Calu3 (cell line): ENCODE measurements at places on chromosomes 1 and 21. TPM values are rescaled to one million over a fixed set of nuclear protein-coding genes. Genes with fewer than 3 reads are reported as not detected.

- no peaks in the 10 kb centered on the region for H3K36me3 ChIP-seq
- no peaks in the 10 kb centered on the region for H3K27me3 ChIP-seq
- no peaks in the 10 kb centered on the region for H3K4me1 ChIP-seq
Observed at GRCh38 chr1:5338466-5338865, 653.8 kb downstream of the NPHP4 start.

Gene FCGR1A
- not detected in 2 replicates for total RNA-seq

- H3K27ac ChIP-seq = no peak overlapping the region
- H3K27me3 ChIP-seq = peaks cover 48% of the 10 kb centered on the region
- no peaks in the 10 kb centered on the region for H3K36me3 ChIP-seq
- DNase-seq = peak; percentile 61
Observed at GRCh38 chr1:9196129-9197040, 38.2 kb upstream of the H6PD start.

Gene NPHS2
- not detected in 2 replicates for total RNA-seq

GRCh38 chr1:30407865-30408580, 315.4 kb downstream of the MATN1 start:
- H3K4me3 ChIP-seq = no peak overlapping the region
- DNase-seq = no peak
- no peaks in the 10 kb centered on the region for H3K4me1 ChIP-seq
- H3K27ac ChIP-seq = no peak overlapping the region
- peaks cover 100% of the 10 kb centered on the region for H3K27me3 ChIP-seq

Gene S100A14
- 74.6 and 106 TPM in 2 replicates for total RNA-seq

GRCh38 chr1:39144924-39145323, 59.6 kb upstream of the MACF1 start:
- H3K4me1 ChIP-seq = peaks cover 42% of the 10 kb centered on the region
- no peaks in the 10 kb centered on the region for H3K27me3 ChIP-seq
- no peak for DNase-seq
- H3K27ac ChIP-seq = no peak overlapping the region

- no peaks in the 10 kb centered on the region for H3K36me3 ChIP-seq
- no peaks in the 10 kb centered on the region for H3K4me1 ChIP-seq
- no peak overlapping the region for H3K4me3 ChIP-seq
- no peaks in the 10 kb centered on the region for H3K27me3 ChIP-seq
- no peak overlapping the region for H3K27ac ChIP-seq
Observed at GRCh38 chr1:92599184-92599583, 112.5 kb upstream of the GFI1 start.
